ENCODE measurements at places on chromosomes 12 and 14.
A peak's percentile ranks its signal among the peaks of the same experiment; 100 is the strongest.

DNA sequence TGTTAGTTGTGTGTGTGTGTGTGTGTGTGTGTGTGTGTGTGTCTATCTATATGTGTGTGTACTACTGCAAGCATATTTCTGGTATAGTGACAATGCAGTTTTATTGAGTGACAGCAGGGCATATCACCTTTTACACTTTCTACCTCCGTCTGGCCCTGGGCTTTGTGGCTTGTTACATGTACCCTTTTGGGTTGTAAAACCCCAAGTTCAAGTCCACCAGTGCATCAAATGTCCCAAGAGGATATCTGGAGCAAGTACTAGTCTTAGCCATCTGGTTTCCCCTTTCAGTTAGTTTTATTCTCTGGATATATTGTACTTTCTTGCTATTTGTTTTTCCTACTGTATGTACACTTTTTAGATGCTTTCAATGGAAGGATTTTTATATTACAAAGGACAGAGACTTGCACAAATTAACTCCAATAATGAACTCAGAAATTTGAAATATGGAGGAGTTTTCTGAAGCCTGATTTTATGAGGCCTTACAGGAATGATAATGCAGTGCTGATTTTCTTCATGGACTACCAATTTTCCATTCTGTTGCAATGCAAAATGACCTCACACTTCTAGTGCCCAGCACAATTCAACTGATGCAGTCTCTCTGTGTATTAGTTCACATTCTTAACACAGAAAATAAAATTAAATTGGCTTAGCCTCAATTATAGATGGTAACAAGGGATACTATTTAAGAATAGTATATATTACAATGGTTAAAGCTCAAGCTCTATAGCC, 29.1 kb downstream of the SLC16A7 start:
- no peak for DNase-seq

GRCh38 chr14:54330876-54331275, 65.9 kb upstream of the CDKN3 start:
- no peak for DNase-seq

GRCh38 chr12:49585477-49586459, 17.8 kb upstream of the MCRS1 start:
- DNase-seq, result no peak

GRCh38 chr12:90908465-90908864, 46.5 kb downstream of the CCER1 start:
- DNase-seq, result peak; percentile 27

DNA sequence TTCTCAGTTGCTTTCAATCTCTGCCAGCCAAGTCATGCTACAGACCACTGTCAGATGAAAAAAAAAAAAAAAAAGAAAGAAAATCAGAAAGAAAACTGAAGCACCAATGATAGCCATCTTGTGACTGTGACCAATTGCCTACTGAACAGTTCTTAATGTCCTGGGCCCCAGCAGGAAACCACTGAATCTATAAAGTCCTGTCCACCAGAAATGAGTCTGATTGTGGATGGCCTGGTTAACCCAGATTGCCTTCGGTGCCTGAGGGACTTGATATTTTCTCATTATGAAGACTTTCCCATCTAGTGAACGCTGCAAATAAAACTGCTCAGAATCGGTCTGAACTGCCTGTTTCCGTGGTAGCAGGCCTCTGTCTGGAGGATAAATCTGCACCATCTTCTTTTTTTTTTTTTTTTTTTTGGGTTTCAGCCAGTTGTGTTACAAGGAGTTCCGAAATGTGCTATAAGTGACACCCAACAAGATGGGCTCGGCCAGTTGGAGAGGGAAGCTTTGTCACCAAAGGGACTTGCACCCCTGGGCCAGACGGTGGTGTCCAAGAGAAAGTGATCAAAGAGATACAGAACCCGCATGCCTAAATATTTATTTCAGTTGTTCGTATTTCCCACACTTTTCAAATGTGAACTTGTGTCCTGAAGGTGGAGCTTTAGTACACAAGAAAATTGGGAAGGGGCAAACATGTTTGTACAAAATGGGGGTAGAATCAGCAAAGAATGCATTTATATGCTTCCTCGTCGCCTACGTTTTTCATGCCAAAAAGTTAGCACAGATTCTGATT, 3.0 kb upstream of the PLXNC1 start:
- peak; percentile 65 for DNase-seq

- DNase-seq, result no peak
Measured at GRCh38 chr12:14207905-14208551, 157.5 kb upstream of the ATF7IP start.

DNA sequence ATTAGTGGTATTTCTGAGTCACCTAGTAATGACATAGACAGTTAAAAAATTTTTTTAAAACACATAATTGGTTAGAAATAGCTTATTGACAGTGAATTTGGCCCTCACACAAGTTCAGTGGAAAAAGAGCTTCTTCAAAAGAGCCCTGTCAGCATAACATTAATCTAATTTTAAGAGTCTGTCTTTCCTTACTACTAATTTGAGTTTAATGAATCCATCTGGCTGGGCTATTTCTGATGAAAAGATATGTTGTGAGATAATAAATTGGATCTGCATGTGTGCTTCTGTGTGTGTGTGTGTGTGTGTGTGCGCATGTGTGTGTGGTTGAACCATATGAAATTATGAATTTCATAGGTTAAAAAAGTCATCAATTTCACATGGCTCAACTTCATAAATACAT, 1045.2 kb downstream of the FLRT2 start:
- no peak for DNase-seq

GRCh38 chr12:56253091-56253490, 5.1 kb downstream of the ANKRD52 start:
- no peak for DNase-seq

Measured in AG08396 (cell line).